Midbrain (tissue), 1 donor: ENCODE measurements at places on chromosomes 6 and 20.

DNA sequence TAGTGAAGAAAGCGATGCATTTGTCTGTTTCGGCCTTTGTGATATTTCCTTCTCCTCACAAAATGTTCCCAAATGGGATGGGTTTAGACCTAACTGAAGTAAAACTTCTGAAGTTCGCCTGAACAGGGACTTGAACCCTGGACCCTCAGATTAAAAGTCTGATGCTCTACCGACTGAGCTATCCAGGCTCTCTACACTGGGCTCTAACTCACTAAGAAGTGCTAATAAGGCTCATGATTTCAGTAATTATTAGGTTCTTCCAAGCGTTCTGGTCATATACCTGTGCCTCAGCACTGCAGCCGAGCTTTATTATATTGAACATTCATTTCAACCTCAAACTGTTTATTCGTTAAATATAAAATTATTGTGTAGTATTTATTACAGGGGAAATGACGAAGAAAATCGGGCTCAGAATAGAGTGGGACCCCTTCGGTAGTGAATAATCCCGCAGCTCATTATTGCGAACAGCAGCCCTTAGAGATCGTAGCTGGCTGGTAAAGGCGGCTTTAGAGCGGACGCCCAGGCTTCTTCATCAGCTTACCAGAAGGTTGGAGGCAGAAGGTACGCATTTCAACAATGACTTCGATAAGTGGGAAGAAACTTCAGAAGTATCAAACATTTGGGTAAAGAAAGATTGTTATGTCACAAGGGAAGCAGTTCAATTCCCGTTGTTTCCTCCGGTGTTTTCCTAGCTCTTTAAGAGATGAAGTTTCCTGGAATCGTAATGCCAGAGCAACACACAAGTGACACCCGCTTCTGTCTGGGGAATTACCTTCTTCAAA, 119.0 kb upstream of the ZNF184 start:
- no peak for DNase-seq

DNA sequence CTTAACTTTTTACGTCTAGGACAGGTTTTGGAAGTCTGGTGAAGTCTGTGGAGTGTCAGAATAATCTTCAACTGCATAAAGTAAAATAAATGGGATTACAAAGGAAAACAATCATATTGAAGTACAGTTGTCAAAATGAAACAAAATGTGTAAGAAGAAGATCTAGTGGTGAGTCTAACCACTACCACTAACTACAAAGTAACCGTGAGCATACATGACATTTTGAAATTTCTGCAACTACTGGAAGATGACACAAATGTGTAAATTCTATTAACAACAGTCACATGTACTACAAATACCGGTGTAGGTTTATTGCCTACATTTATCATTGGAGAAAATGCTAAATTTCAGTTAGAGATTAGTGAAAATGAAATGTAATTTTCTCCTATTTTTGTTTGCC, 29.7 kb downstream of the VPS52 start:
- no peak for DNase-seq

GRCh38 chr6:18342223-18342622, 44.9 kb upstream of the RNF144B start:
- no peak for DNase-seq

GRCh38 chr6:115773741-115774140, 286.9 kb downstream of the FRK start:
- no peak for DNase-seq

DNA sequence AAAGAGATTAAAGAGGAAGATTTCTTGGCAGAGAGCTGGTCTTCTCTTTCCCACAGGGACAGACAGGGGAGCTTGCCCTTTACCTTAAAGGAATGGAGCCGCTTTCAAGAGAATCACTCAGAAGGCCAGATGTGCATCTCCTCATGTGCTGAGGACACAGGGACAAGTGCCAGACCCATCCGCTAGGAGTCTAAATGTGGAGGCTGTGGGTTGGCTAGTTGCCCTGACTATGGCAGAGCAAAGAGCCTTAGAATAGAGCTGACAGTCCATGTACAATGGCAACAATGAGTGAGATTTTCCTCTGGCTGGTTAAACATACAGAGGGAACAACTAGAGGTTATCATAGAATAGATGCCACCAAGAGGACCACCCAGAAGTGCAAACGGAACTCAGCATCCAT, 7.3 kb upstream of the DOK5 start:
- DNase-seq, result no peak

GRCh38 chr6:110353457-110354001, 4.6 kb downstream of the METTL24 start:
- no peak for DNase-seq
